ENCODE measurements at places on chromosomes 16 and 17.
A peak's percentile ranks its signal among the peaks of the same experiment; 100 is the strongest.

DNA sequence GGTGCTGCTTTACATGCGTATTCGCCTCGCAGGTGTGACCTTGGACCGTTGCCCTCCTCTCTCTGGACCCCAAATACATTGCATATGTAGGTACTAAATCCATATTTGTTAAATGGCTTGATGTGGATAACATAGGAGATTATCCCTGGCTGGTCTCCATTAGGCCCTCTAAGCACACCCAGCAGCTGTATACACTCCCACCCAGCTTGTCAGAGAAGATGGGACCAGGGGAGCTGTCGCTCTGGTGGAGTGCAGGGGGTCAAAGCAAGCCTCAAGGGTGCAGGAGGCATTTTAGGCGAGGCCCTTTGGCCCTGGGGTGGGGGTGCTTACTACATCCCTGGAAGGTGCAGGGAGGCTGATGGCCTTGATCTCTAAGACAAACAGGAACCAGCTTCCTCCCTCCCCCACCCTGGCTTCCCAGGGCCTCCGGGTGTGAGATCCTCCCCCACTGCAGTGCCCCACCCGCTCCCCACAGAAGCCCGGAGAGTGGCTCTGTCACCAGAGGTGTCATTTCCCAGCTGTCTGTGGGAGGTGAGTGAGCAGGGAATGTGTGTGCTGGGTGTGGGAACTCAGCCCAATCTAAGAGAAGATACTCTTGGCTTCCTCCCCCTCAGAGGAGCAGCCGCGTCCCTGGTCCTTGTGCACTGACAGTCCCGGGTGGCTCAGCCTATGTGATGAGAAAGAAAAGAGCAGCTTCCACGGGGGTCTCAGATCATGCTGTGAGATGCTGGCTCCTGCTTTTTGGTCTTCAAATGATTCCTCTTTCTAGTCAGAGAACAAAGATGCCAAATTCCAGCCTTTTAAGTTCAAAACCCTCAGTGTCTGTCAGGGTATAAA is 1.4 kb upstream of the VAMP2 start:
- DNase-seq: peak; percentile 81

GRCh38 chr16:56303066-56303715 is 111.9 kb downstream of the GNAO1 start:
- no peak for DNase-seq

DNA sequence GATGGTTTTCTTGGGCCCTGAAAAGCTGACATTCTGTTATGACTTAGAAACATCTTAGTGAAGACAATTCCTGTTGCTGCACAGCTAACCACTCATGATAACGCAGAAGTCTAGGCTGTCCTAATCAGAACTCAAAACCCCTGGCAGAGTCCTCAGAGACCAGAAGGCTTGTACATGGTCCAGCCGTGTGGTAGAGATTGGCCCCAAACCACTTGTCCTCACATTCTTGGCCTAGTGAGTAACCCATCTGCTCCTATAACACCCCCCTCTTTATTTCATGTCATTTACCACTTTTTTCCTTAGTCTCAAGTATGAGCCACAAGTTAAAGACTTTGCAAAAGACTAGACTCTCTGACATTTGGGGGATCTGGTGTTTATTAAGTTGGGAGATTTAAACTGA is 116.5 kb upstream of the ADAMTS18 start:
- DNase-seq: no peak

DNA sequence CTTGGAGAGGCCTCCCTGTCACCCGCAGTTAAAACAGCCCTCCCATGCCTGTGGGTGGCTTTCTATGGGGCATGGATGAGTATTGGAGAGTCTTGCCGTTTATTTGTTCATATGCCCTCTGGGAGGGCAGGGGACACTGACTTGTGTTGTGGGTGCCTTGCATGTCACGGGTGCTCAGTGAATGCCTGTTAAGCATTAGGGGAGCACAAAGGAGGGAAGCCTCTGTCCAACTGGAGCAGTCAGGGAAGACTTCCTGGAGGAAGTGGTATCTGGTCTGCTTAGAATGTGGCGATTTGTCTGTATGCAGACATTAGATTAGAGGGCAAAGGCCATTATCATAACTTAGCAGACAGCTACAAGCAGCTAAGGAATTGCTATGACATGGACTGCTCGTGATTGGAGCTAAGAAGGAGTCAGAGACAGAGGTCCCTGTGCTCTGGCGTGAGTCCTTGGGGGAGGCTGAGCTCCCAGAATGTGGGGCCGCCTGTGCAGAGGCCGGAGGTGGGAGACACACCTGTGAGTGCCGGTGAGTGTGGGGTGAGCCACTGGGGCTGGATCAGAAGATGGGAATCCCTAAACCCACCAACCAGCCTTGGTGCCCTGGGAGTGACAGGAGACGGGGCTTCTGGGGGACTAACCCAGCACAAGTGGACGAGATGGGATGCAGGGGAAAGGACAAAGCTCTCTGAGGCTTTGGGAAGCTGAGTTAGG is 286.1 kb downstream of the SEC14L1 start:
- DNase-seq: no peak

- no peak for DNase-seq
These were observed 125.1 kb downstream of the ZNF423 start for GRCh38 chr16:49730772-49731171.

DNA sequence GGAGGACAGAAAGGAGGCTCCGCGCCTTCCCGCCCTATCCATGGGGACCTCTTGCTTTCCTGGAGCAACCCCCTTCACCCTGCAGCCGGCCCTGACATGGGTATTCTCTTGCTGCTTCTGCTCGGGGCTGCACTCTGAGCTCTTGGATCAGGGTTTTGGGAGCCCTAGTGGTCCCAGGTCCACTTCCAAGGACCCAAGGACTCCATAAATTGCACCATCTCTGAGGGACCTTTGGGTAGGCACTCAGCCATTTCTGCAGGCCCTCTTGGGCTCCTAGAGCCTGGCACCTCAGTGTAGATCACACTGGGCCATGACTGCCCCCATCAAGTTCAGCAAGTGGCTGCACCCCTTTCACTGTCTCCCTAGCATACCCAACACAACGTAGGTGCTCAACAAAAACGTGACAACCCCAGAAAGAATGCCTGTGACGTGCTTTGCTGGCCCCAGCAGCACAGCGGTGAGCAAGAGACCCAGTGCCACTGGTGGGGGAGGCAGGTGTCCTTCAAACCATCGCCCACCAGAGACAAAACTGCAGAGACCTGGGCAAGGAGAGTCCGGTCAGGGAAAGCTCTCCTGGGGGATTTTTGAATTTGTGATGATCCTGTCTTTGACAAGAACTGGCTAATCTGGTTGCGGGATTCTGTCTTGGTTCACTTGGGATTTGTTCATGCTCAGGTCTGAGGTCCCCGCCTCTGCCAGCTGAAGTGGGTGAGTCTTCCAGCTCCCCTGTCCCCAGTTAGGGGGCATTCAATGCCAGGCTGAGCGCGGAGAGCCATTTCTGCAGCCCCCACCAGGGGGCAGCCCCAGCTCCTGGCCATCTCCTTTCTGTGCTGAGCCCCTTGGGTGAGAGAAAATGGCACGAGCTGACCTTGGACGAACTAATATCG is 2.5 kb upstream of the RAB11FIP4 start:
- DNase-seq: no peak

DNA sequence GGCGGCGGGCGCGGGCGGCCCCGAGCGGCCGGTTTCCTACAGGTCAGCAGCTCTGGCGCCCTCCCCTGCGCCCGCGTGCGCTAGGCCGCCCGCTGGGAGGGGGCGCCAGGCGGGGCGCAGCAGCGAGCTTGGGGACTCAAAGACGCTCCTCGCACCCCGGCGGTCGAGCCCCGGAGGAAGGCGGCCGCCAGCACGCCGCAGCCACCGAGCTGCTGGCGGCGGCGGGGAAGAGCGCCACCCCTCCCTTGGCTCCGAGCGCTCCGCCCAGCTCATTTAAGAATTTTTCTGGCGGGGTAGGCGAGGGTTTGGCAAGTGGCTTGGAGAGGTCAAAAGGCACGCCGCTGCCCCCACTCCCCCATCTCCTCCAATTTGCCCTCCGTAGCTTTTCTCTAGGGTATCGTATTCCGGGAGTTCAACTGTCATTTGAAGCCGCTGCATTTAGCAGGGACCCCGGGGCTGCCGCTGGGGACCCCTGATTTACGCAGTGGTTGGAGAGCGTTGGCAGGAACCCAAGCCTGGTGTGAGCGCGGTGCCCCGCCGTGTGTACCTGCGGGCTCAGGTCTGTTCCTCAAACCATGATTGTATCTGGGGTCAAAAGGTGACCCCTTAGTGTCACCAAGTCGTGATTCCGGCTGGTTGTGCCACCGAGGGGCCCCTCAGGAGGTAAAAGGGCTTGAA is 59.5 kb upstream of the GSE1 start:
- no peak for DNase-seq

- DNase-seq: no peak
These were observed 229.6 kb downstream of the PARN start for GRCh38 chr16:14400285-14400977.

GRCh38 chr17:56121191-56122051 is 31.9 kb upstream of the ANKFN1 start:
- no peak for DNase-seq

DNA sequence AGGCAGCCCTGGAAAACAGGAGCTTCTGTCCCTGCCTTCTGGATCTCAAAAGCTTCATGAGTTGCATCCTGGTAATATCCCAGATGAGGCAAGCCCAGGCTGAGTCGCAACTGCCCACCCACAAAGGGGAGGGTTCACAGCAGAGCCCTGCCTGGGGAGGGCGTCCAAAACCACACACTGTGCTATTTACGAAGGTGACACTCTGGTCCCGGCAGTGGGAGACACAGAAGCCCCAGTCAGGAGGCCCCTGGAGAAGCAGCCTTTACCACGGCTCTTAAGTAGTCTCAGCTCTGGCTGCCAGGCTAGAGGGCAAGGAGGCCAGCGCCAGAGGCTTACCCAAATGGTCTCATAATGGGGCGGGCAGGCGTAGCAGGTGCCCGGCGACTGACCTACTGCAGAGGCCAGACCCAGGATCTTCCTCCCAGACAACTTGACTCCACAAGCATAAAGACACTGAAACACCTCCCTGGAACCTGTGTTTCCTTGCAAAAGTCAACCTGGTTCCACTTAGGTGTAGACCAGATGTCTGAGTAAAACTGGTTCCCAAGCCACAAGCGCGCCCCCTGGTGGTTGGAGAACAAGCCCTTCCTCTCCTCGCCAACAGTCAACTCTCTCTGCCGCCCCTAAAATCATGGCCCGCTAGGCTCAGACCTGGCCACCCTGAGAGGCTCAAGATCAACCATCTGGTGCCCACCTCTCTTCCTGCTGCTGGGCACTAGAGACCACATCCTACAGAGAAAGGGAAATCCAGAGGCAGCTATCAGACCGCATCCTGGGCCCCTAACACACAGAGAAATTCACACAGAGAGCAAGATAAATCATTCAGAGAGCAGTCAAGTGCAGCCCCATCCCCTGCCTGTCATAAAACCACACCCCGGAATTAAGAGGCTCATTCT is 5.2 kb downstream of the AXIN2 start:
- peak; percentile 51 for DNase-seq

- DNase-seq: no peak
These were observed 13.2 kb downstream of the AANAT start for GRCh38 chr17:76480632-76481031.

- no peak for DNase-seq
These were observed 73.5 kb downstream of the ZNF423 start for GRCh38 chr16:49782405-49782804.

- no peak for DNase-seq
These were observed 33.9 kb upstream of the CLEC18B start for GRCh38 chr16:74455213-74455612.

DNA sequence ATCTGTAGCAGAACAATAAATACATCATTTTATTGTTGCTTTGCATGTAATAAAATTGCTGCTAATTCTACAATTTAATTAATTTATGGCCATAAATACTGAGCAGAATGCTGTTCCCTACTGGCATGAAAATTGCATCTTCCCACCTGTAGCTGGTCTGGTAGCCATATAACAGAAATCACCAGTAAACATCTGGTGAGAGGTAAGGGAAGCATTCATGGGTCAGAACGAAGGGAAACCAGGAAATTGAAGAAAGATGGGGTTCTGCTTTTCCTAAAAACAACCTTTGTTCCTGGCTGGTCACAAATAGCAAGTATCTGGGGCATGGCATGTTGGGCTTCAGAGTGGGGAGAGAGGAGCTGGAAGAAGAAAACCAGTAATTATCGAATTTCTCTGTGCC is 128.4 kb downstream of the CDH11 start:
- DNase-seq: no peak

- no peak for DNase-seq
These were observed 14.7 kb upstream of the MLLT6 start for GRCh38 chr17:38690386-38690785.

- DNase-seq: no peak
These were observed 4.9 kb downstream of the ZNF768 start for GRCh38 chr16:30521476-30521872.

GRCh38 chr17:10210151-10210574 is 11.8 kb upstream of the GAS7 start:
- no peak for DNase-seq

GRCh38 chr17:48997103-48997826 is at the start of gene IGF2BP1:
TSS of gene IGF2BP1 (plus strand) at chr17:48997385. CDS start at chr17:48997746, 361 bp downstream.
- no peak for DNase-seq

DNA sequence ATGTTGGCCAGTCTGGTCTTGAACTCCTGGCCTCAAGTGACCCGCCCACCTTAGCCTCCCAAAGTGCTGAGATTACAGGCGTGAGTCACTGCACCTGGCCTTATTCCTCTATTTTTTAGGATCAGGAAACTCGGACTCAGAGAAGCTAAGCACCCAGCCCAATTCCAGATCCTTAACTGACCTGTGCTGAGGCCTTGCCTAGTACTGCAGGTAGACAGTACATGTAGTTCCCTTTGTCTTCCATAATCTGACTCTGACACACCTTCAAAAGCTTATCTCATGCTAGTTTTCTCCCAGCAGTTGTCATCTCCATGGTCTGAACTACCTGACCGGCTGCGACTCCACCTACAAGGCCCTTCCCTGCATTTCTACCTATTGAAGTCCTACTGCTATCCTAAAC is 65.7 kb upstream of the AXIN2 start:
- no peak for DNase-seq

DNA sequence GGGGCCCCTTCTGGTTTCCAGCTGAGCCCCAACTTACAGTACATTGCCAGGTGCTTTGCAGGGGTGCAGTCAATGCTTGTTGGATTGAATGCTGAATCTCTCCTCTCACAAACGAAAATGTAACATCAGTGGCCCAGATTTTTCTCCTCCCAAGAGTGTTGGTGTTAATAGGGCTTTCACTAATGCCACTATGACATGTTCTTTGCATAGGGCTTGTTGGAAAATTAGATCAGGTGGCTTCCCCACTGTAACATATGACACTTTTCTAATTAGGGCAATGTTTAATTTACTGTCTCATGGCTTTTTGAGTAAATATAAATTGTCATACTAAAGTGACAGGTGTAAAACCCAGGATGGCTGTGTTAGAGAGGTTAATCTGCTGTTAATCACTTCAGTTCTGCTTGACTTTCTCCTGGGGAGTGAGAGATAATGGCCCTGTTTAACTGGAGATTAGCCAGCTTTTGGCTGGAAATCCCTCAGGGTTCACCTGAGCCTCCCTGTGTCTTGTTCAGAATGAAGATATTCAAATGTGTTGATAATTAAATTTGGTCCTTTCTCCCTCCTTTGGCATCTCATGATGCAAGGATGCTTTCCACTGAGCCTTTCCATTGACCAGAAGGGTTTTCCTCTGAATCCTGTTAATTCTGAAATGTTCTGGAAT is 502.3 kb downstream of the RBFOX1 start:
- no peak for DNase-seq
